ENCODE measurements at places on chromosomes 5 and 9. TPM values are rescaled to one million over a fixed set of nuclear protein-coding genes. Genes with fewer than 3 reads are reported as not detected.

CCDC192 gene
- total RNA-seq, result not detected

ADAMTS19 gene
- not detected for total RNA-seq

UBTD2 gene
- 14.1 TPM for total RNA-seq

SLC1A1 gene
- 1.3 TPM for total RNA-seq

PCDHA1 gene
- total RNA-seq, result 0.48 TPM

ABO gene
- total RNA-seq, result not detected
